ENCODE measurements at places on chromosomes 12 and 14.

DNA sequence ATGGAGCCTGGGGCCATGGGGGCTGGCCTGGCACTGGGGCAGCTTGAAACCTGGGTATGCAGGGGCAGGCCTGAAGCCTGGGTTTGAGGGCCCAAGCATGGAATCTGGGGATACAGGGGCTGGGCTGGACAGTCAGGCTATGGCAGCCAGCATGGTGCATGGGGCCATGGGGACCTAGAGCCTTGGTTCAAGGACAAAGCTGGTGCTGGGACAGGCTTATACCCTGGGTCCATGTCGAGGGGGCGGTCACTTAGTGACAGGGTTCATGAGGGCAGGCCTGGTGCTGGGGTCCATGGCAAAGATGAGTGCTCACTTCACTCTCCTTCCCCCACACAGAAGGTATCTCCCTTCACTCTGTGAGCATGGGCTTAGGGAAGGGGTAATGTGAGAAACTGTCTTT lies 116.2 kb downstream of the BBS10 start:
- no peak for DNase-seq

GRCh38 chr12:115096588-115097397 lies 412.8 kb upstream of the TBX3 start:
- no peak for DNase-seq

GRCh38 chr12:27769142-27769673 lies 10.8 kb upstream of the KLHL42 start:
- no peak for DNase-seq

- DNase-seq: no peak
Observed at GRCh38 chr12:55679691-55680090, 28.0 kb downstream of the ITGA7 start.

- no peak for DNase-seq
Observed at GRCh38 chr14:59918824-59919569, 947 bp upstream of the LRRC9 start.

GRCh38 chr12:103766028-103766427 lies 75.0 kb downstream of the NT5DC3 start:
- no peak for DNase-seq

DNA sequence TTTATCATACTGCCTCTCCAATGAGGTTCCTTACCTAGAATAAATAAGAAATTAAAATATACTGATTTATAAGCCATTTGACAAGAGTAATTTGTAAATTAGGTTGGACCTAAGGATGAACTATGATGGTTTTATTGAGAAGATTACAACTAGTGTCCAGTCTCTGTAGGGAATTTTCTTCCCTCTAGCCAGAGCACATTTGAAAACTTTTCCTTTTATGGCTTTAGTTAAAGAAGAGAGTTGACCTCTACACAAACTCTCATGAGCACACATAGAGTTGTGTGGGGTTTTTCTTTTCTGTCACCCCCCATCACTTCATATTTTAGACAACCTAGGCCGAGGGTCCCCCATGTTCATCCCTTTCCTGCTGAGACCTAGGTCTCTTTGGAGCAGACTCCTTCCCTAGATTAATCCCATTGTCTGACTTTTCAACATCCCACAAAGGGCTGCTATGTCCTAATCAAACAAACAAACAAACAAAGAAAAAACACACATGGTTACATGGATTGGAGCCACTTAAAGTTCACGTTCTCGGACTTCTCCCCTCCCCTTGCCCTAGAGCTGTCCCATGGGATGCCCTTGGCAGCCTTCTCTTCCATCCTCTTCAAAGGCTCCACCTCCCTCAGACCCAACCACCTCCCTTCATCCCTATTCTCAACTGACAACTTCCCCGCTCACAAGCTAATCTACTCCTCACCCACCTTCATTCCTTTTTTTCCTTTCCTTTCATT lies 40.7 kb downstream of the GPR135 start:
- no peak for DNase-seq

DNA sequence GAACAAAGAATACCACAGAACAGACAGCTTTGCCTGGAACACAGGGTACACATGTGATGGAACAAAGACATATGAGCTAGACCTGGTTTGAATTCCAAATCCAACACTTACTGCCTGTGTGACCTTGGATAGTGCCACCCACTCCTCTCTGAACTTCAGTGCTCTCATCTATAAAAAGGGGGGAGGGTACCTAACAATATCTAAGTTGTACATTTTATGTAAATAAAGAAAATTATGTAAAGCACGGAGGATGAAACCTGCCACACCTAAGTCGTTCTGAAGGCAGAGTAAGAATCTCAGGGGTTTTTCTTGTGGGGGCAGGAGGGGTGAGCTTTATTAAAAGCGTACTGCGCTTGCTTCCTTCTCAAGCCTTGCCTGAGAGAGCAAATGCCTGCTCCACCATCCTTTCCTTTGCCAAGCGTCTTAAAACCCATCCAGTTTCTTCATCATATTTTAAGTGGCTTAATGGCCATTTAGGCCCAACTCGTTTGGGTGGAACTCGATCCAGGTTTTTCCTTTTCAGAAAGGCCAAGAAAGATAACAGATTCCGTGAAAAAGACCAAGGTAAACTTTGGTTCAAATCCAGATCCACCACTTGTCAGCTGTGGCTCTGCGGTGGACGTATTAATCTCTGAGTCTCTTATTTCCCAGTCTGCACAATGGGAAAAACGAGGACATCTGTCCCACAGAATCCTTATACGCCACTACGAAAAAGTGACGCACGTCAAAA lies 946 bp downstream of the DDX24 start:
- DNase-seq: peak; percentile 6

- DNase-seq: no peak
Observed at GRCh38 chr14:23085458-23085857, 9.5 kb downstream of the ACIN1 start.

DNA sequence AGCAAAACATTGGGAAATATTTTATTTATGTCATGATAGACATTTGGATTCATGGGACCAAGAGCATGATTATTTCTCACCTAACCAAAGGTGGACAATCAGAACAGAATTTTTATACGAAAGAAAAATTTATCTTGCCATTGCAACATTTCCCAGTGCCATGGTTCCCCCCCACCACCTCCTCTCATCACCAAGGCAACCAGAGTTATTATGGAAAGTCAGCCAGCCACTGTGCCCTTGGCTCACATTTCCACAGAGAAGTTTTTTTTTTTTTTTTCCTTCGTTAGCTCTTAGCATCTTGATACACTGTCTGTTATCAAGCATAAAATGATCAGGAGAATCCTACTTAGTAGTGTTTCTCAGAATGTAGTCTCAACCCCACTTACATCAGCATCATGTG lies 176.4 kb upstream of the TMTC1 start:
- DNase-seq: no peak

GRCh38 chr14:103070971-103071542 lies 13.0 kb upstream of the LBHD2 start:
- no peak for DNase-seq

- DNase-seq: no peak
Observed at GRCh38 chr12:61896436-61896835, 363.8 kb upstream of the USP15 start.

GRCh38 chr14:91911474-91912032 lies 35.9 kb downstream of the FBLN5 start:
- DNase-seq: peak; percentile 28

GRCh38 chr14:94805680-94806288 lies 35.9 kb upstream of the GSC start:
- no peak for DNase-seq

GRCh38 chr14:58705066-58705465 lies 67.3 kb downstream of the DACT1 start:
- DNase-seq: no peak
